Astrocyte (in vitro differentiated cells and primary cell): ENCODE measurements at places on chromosomes 12 and 14. TPM values are rescaled to one million over a fixed set of nuclear protein-coding genes. Genes with fewer than 3 reads are reported as not detected.

DNA sequence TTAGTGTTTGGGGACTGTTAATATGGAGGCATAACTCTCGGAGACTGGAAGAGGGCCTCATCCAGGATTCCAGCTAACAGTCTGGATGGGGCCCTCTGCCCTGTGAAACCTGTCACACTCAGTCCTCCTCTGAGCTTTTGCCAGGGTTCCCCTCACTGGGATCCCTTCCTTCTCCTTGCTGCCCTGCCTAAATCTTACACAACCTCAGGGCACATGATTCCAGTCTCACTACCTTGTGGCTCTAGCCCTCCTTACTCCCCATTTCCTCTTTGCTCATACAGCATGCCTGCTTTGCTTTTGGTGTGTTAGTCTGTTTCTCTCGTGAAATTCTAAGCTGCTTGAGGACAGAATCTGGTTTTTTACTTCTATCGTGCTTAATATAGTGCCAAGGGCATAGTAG is 942 bp upstream of the GSG1 start:
- H3K4me3 ChIP-seq, result no peak overlapping the region
- H3K4me1 ChIP-seq, result peaks cover 27% of the 10 kb centered on the region
- H3K27me3 ChIP-seq, result no peaks in the 10 kb centered on the region

DNA sequence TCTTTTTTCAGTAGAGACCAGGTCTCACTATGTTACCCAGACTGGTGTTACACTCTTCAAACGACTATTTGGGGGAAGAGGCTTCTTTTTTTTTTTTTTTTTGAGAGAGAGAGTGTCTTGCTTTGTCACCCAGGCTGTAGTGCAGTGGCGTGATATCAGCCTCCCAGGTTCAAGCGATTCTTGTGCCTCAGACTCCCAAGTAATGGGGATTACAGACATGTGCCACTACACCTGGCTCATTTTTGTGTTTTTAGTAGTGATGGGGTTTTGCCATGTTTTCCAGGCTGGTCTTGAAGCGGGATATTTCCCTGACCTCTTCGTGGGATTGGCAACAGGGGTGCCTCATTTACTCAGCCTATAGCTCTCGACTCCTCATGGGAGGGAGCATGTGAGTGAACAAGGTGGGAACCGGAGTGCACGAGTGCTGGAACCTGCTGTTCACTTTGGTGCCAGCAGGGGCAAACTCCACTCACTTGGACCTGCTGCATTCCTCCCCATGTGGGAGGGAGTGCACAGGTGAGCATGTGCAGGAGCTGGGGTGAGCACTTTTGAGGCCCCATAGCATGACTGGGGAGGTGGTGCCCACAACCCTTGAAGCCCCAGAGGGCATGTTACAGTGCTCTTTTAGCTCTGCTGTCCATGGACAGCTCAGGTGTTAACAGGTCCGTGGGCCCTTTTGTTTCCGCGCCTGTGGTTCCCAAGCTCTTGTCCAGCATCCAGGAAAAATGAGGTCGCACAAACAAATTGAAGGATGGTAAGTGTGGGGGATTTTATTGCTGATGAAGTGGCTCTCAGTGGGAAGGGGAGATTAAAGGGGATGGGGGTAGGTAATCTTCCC is 79.1 kb upstream of the HECTD1 start:
- no peaks in the 10 kb centered on the region for H3K27me3 ChIP-seq
- no peaks in the 10 kb centered on the region for H3K4me1 ChIP-seq
- H3K4me3 ChIP-seq, result no peak overlapping the region
- H3K36me3 ChIP-seq, result no peaks in the 10 kb centered on the region
- no peak for DNase-seq

GRCh38 chr12:116068853-116069252 is 208.6 kb downstream of the MED13L start:
- H3K36me3 ChIP-seq, result no peaks in the 10 kb centered on the region
- H3K4me3 ChIP-seq, result no peak overlapping the region
- H3K27me3 ChIP-seq, result no peaks in the 10 kb centered on the region

- peak; percentile 72 for DNase-seq
- H3K36me3 ChIP-seq, result no peaks in the 10 kb centered on the region
- H3K27me3 ChIP-seq, result no peaks in the 10 kb centered on the region
- H3K4me1 ChIP-seq, result peaks cover 5% of the 10 kb centered on the region
- H3K27ac ChIP-seq, result peak overlapping the region; percentile 49
- H3K4me3 ChIP-seq, result peak overlapping the region; percentile 66
These were observed 918.0 kb downstream of the AACS start for GRCh38 chr12:125983094-125983783.

GRCh38 chr12:11678781-11679180 is 29.3 kb downstream of the ETV6 start:
- no peak overlapping the region for H3K27ac ChIP-seq
- no peaks in the 10 kb centered on the region for H3K36me3 ChIP-seq
- no peaks in the 10 kb centered on the region for H3K27me3 ChIP-seq

DNA sequence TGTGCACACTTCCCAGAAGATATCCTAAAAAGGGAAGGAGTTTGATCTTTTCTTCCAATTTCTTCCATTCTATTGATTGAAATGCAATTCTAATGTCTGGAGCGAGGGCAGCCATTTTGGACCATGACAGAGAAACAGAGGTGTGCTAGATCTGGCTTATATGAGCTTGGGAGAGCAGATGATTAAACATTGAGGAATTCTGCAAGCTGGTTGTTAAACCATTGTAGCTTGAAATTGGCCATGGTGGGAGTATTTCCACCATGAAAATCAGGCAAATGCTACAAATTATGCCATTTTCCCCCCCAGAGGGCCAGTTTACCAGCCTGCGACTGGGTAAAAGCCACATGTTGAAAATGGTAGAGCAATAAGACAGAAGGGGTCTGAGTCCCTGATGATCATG is 155.0 kb downstream of the PAWR start:
- no peaks in the 10 kb centered on the region for H3K36me3 ChIP-seq
- no peak for DNase-seq
- no peak overlapping the region for H3K27ac ChIP-seq

GRCh38 chr14:55122440-55122986 is 6.5 kb upstream of the LGALS3 start:
- H3K36me3 ChIP-seq, result no peaks in the 10 kb centered on the region
- DNase-seq, result peak; percentile 10
- H3K4me3 ChIP-seq, result no peak overlapping the region
- peak overlapping the region; percentile 76 for H3K27ac ChIP-seq

GRCh38 chr14:67487332-67487731 is 1.2 kb downstream of the TMEM229B start:
- no peaks in the 10 kb centered on the region for H3K36me3 ChIP-seq
- no peak overlapping the region for H3K27ac ChIP-seq
- no peaks in the 10 kb centered on the region for H3K4me1 ChIP-seq

- H3K27me3 ChIP-seq, result no peaks in the 10 kb centered on the region
- DNase-seq, result no peak
- H3K4me1 ChIP-seq, result no peaks in the 10 kb centered on the region
- no peak overlapping the region for H3K4me3 ChIP-seq
- peaks cover 24% of the 10 kb centered on the region for H3K36me3 ChIP-seq
- no peak overlapping the region for H3K27ac ChIP-seq
These were observed 46.7 kb downstream of the NOPCHAP1 start for GRCh38 chr12:105032703-105033357.

- no peaks in the 10 kb centered on the region for H3K36me3 ChIP-seq
- no peaks in the 10 kb centered on the region for H3K4me1 ChIP-seq
- DNase-seq, result no peak
- no peak overlapping the region for H3K4me3 ChIP-seq
- no peaks in the 10 kb centered on the region for H3K27me3 ChIP-seq
These were observed 210.2 kb downstream of the FUT8 start for GRCh38 chr14:65622703-65623102.

GRCh38 chr14:54778618-54779345 is 123.8 kb downstream of the GCH1 start:
- H3K36me3 ChIP-seq, result peaks cover 19% of the 10 kb centered on the region
- no peak overlapping the region for H3K27ac ChIP-seq
- DNase-seq, result no peak
- peaks cover 23% of the 10 kb centered on the region for H3K4me1 ChIP-seq
- no peak overlapping the region for H3K4me3 ChIP-seq

- H3K27ac ChIP-seq, result no peak overlapping the region
- no peaks in the 10 kb centered on the region for H3K4me1 ChIP-seq
- no peaks in the 10 kb centered on the region for H3K36me3 ChIP-seq
- no peak overlapping the region for H3K4me3 ChIP-seq
These were observed 21.8 kb upstream of the EGLN3 start for GRCh38 chr14:33972583-33973081.

DNA sequence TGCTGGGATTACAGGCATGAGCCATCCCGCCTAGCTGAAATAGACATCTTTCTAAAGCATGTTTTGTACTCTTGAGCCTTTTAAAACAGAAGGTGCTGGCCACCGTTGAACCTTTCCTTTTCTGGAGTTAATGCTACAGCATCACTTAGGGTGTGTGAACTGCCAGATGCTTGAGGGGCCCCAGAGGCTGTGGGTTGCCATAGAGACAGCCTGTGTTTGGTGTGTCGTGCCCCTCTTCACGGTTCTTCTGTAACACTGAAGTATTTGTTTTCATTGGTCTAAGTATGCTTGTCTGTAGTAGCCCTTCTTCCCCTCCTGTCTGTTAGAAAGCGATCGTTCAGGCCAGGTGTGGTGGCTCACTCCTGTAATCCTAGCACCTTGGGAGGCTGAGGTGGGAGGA is 30.8 kb downstream of the PLEKHG3 start:
- no peak for DNase-seq
- H3K27me3 ChIP-seq, result no peaks in the 10 kb centered on the region
- H3K4me3 ChIP-seq, result no peak overlapping the region
- H3K4me1 ChIP-seq, result no peaks in the 10 kb centered on the region

GRCh38 chr14:32352631-32353030 is 23.5 kb downstream of the AKAP6 start:
- H3K27ac ChIP-seq, result no peak overlapping the region
- H3K4me3 ChIP-seq, result no peak overlapping the region
- DNase-seq, result peak; percentile 68

- H3K4me3 ChIP-seq, result no peak overlapping the region
- no peak overlapping the region for H3K27ac ChIP-seq
- DNase-seq, result no peak
- H3K27me3 ChIP-seq, result peaks cover 4% of the 10 kb centered on the region
- no peaks in the 10 kb centered on the region for H3K4me1 ChIP-seq
- H3K36me3 ChIP-seq, result no peaks in the 10 kb centered on the region
These were observed 59.7 kb downstream of the TRPV4 start for GRCh38 chr12:109773384-109774011.

DNA sequence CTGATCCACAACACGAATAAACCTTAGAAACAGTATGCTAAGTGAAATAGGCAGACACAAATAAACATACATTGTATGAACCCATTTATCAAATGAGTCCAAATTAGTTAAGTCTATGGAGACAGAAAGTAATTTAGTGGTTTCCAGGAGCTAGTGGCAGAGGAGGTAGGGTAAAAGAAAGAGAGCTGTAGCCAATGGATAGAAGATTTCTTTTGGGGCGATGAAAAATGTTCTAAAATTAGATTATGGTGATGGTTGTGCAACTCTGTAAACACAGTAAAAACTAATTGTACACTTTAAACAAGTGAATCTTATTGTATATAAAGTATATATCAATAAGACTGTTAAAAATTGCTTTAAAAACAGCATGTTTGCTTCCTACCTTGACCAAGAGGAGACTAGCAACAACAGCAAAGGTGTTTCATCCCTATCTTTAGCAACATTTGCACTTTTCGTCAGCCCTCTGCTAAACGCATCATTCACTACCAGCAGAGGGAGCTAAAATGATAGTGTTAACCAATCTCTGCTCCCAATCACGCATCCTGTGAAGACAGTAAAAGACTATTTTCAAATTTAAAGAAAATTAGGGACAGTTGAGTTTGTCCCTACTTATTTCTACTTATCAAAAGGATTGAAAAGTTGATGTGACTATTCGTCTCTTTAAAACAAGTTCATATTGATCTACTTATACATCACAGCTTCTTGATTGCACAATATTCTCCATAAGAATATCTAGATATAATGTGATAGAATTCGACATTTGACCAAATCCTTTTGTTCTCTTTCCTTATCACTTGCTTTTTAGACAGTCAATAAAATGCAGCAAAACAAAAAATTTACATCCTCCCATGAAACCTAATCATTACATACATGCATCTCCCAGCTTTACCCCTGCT is 24.0 kb upstream of the LGR5 start:
- no peaks in the 10 kb centered on the region for H3K36me3 ChIP-seq
- no peaks in the 10 kb centered on the region for H3K4me1 ChIP-seq
- no peak overlapping the region for H3K4me3 ChIP-seq
- no peaks in the 10 kb centered on the region for H3K27me3 ChIP-seq

GRCh38 chr14:93936245-93936644 is 9.1 kb downstream of the FAM181A start:
- no peak for DNase-seq
- H3K27me3 ChIP-seq, result peaks cover 37% of the 10 kb centered on the region
- H3K4me3 ChIP-seq, result no peak overlapping the region
- peaks cover under 1% of the 10 kb centered on the region for H3K4me1 ChIP-seq
- no peak overlapping the region for H3K27ac ChIP-seq

DNA sequence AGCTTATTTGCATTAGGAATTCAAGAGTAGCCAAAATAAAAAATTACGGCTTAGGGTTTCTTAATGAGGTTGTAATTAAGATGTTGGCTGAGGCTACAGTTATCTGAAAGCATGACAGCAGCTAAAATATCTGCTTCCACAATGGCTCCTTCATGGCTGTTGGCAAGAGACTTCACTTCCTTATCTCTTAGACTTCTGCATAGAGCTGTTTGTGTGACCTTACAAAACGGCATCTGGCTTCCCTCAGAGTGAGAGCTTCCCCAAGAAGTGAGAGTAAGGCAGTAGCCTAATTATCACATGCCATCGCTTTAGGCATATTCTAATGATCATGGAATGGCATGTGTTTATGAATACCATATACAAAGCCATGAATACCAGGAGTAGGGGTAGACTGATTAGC is 57.6 kb downstream of the CCDC59 start:
- no peak overlapping the region for H3K4me3 ChIP-seq
- peak; percentile 14 for DNase-seq
- no peaks in the 10 kb centered on the region for H3K36me3 ChIP-seq
- H3K27me3 ChIP-seq, result no peaks in the 10 kb centered on the region
- peaks cover 18% of the 10 kb centered on the region for H3K4me1 ChIP-seq

- H3K27ac ChIP-seq, result peak overlapping the region; percentile 92
- DNase-seq, result no peak
- peaks cover 74% of the 10 kb centered on the region for H3K4me1 ChIP-seq
- H3K4me3 ChIP-seq, result peak overlapping the region; percentile 78
These were observed 724 bp downstream of the BLOC1S1 start for GRCh38 chr12:55716582-55716957.

GRCh38 chr12:24991209-24992049 is 42.5 kb upstream of the BCAT1 start:
- DNase-seq, result peak; percentile 32
- H3K27ac ChIP-seq, result no peak overlapping the region
- no peak overlapping the region for H3K4me3 ChIP-seq
- no peaks in the 10 kb centered on the region for H3K36me3 ChIP-seq
- H3K27me3 ChIP-seq, result no peaks in the 10 kb centered on the region

Gene LRRIQ1
- 1.5 and 1.9 TPM in 2 replicates for total RNA-seq

Gene NFKBIA
- total RNA-seq, result 35.5 and 38.1 TPM in 2 replicates

Gene GPR84
- total RNA-seq, result not detected in 2 replicates

Gene PPP1R1A
- total RNA-seq, result 0.52 and 0.58 TPM in 2 replicates

Gene CDKN1B
- total RNA-seq, result 13.4 and 16.7 TPM in 2 replicates

Gene SERPINA9
- 0.22 TPM in 1 of 2 replicates, not detected in the other for total RNA-seq

Gene GARIN6
- not detected in 2 replicates for total RNA-seq

Gene SLC6A15
- total RNA-seq, result 14.0 and 16.7 TPM in 2 replicates

Gene IAPP
- total RNA-seq, result not detected in 2 replicates

Gene TRIP11
- 48.2 and 50.5 TPM in 2 replicates for total RNA-seq

Gene GPR132
- 1.7 and 2.2 TPM in 2 replicates for total RNA-seq
